Stimulated activated CD8-positive, alpha-beta memory T cell treated with anti-CD3 and anti-CD28 coated beads, Interleukin-12 subunit alpha, Interleukin-12 subunit beta, amount 100 ng/mL, for 4 hours (primary cell): ENCODE measurements at places on chromosomes 12 and 14.

- no peak for DNase-seq
Measured at GRCh38 chr14:72607386-72608130, 286.3 kb downstream of the DPF3 start.

DNA sequence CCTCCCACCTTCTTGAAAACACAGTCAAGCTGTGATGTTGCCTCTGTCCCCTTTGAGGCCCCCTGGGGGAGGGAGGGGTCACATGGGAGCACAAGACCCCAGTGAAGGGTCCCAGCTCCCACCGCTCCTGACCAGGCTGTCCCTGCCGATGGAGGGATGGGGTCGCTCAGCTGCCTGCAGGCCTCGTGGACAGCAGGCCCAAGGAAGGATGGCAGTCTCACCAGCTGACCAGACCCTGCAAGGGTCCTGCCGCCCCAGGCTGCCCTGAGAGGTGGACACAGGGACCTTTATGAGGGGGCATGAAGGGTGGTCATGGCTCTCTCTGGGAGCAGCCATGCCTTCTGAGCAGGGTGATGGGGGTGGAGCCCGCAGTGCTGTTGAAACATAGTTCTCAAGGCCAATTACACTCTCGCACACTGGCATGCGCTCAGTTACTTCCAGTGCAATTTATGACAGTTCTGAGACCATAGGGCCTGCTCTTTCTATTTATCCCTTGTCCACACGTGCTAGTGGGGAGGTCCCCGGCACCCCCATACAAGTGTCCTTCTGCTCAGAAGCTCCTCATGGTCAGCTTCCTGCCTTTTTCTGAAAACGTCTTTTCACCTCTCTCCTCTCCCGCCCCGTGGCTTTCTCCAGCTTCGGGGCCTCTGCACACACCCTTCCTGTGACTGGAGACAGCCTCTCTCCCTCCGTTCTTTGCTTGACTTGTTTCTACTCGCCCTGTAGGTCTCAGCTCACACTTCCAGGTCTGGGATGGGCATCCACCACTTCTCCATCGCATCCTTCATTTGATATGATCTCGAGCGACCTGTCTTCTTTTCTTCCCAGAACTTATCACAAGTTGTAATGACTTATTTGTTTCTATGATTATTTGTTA lies 313.1 kb downstream of the ADGRD1 start:
- no peak for DNase-seq

- DNase-seq = no peak
Measured at GRCh38 chr12:109270494-109270893, 38.6 kb downstream of the FOXN4 start.

- no peak for DNase-seq
Measured at GRCh38 chr12:69919495-69919894, 94.5 kb downstream of the MYRFL start.

- no peak for DNase-seq
Measured at GRCh38 chr14:72876710-72877063, 17.2 kb downstream of the DPF3 start.

DNA sequence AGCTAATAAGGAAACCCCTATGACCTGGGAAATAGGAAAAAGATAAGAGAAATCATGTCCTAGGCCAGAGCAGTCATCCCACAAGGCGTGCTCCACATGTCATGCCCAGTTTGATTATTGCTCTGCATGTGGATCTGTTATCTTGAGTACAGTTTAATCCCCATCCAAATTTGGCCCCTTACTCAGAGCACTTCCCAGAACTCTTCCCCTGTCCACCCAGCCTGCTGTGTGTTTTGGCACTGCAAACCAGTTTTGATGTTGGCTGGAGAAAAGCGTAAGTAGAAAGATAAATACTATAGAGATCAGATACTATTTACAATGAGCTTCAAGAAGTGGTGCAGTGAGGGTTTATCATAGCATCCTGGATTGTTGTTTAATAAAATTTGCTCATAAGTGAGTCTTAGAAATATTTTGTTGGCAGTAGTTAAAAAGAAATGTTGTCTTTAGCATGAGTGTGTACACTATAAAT lies 83.8 kb downstream of the PTPRB start:
- no peak for DNase-seq

- DNase-seq = no peak
Measured at GRCh38 chr14:24924544-24924943, 125.4 kb downstream of the STXBP6 start.
